ENCODE measurements at places on chromosomes 5 and 9. TPM values are rescaled to one million over a fixed set of nuclear protein-coding genes. Genes with fewer than 3 reads are reported as not detected.

Gene CCDC69
- total RNA-seq = 96.3 TPM

Gene SMC5
- total RNA-seq = 28.6 TPM

Gene FNBP1
- total RNA-seq = 169 TPM

DNA sequence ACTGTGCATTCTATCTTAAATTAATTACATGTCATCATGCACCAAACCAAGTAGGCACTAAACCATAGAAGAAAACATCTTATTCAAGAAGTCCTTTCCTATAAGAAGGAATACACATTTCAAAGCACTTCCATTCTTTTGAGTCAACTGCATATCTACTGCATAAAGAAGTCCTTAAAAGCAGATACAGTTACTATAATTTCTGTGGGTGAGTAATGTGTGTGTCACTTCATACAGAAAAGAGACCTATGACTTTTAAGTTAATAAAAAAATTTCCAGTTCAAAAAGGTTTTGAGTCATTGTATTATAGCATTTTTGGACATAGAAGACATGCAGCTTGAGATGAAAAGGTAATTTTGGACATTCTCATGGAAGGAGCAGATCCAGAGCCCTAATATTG lies 125.0 kb downstream of the DTWD2 start:
- DNase-seq = no peak

DNA sequence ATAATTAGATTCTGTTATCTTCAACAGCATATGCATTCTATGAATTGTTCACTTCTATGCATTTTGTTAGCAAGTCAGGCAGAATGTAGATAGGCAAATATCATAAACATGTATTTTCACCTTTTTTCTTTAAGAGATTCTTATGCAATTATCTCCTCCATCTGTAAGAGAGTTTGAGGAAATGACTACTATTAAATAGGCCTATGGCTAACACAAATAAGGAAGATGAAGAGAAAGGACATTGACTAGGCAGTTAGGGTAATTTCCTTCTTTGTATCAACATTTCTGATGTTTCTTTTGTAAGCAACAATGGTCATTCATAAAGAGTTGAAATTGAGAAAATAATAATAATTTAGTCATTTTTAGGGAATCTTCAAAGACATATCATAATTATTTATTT lies 145.2 kb upstream of the CDH12 start:
- DNase-seq = no peak

DNA sequence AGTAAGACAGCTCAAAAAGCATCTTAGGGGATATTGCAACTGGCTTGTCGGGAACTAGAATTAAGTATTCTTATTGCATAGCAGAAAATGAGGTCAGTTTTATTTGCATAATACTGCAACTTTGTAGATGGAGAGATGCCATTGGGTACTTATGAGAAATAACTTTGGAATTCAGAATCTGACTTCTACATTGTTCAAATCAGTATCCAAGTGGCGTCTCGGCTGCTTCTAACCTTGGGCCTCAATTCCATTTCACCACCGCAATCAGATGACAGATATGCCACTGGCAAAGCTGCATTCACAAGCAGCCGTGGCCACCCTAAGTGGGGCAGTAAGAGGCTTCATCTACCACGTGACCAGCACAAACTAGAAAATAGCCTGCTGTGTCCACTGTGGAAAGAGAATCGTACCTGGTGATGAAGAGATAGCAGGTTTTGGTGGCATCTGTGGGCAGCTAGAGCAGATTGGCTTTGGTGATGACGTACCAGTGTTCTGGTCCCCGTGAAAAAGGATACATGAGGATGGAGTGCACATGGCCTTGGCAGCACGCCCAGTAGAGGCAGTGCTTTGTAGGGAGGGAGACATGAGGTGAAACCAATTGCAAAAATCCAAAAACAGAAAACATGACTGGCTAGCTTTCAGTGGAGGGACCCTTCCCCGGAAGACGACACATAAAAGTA lies 116.6 kb downstream of the KLHL3 start:
- DNase-seq = no peak

GRCh38 chr5:145025775-145026174 lies 809.4 kb downstream of the PRELID2 start:
- no peak for DNase-seq

DNA sequence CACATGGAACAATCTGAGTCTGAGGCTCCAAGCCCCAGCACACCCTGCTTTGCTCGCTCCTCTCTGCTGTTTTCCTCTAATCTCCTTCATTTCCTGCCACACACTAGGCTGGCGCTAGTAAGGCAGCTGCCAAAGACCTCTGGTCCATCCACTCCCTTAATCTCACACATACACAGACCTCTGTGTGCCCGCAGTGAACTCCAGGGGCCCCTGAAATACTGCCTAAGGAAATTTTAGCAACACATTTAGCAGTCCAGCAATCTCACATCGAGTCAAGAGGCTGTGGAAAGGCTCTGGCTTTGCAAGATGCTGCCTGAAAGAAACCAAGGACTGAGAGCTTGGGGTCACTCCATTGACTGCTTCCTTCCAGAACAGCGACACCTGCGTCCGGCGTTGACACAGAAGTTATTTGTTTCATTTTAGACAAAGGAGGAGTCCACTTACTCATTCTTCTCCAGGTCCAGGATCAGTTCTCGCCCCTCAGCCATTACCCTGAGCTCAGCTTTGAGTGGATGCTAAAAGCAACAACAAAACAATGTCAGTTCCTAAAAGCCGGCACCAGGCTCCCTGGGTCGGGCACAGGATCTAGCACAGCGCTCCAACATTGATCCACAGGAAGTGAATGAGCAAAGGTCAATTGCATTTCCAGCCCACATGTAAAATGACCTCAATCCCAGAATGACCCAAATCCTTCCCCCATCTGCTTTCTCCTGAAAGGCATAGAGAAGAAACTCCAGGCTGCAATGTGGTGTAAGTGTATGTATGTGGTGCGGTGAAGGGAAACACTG lies 11.5 kb downstream of the ADAM19 start:
- no peak for DNase-seq

DNA sequence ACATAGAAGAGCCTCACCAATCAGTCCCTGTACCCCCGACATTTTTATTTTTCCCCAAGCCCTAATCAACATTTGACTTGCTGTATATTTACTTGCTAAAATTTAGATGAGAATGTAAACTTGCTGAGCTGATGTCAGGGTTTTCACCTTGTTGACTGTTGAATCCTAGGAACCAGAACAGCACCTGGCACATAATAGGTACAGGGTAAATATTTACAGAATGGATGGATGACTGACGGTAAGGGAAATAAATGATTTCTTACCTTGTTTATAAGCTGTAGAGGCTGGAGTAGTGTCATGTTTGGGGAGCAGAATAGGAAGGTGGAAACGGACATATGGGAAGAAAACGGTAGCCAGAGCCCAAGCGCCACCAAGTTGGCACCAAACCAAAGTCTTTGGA lies 107.0 kb upstream of the NUDT12 start:
- DNase-seq = no peak

Measured in CD8-positive, alpha-beta T cell (primary cell).